ENCODE measurements at places on chromosomes 16 and 17.

- no peak for DNase-seq
These were observed 674.3 kb downstream of the WWOX start for GRCh38 chr16:78773706-78774105.

- peak; percentile 96 for DNase-seq
These were observed 17.6 kb downstream of the ABCC1 start for GRCh38 chr16:15966836-15967546.

DNA sequence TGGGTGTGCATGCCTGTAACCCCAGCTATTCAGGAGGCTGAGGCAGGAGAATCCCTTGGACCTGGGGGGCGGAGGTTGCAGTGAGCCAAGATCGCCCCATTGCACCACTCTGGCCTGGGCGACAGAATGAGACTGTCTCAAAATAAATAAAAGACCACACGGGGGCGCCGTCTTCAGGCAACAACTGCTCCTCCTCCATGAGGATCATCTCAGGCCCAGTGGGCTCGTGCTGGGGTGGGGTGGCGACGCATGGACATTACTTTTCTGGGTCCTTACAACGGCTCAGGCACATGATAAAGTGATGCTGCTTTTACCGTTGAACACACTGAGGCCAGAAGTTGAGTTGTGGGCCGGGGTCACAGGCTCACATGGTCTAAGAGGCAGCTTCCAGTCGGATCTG, 56.2 kb downstream of the PRMT7 start:
- peak; percentile 39 for DNase-seq

DNA sequence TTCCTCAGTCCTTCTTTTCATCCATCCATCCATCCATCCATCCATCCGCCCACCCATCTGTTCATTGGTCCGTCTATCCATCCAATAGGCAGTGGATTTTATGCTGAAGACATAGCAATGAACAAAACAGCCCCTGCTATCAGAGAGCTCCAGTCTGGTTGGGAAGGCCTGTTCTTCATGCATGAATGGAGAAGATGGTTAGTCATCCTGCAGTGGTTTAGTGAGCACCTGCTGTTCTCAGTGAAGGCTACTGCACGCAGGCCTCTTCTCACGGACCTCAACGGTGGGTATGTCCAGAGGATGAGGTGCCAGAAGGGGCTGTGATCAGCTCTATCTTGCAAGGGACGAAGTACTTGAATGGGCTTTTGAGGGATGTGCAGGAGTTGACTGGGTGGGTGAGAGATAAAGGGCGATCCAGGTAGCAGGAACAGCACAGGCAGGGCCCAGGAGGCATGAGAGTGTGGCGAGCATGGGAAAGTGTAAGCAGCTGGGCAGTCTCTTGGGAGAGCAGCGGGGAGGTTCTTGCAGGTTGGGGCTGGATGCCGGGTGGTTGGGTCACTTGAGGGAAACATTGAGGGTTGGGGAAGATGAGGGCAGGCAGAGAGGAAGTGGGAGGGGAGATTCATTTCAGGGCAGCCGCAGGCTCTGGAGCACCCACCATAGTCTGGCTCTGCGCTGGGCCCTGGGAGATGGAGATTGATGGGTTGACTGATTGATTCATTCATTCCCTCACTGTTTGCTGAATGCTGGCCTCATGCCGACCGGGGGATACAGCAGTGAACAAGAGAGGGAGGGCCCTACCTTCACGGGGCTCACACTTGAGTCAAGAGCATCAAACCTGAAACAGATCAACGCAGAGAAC, 115.0 kb upstream of the CIBAR2 start:
- no peak for DNase-seq

DNA sequence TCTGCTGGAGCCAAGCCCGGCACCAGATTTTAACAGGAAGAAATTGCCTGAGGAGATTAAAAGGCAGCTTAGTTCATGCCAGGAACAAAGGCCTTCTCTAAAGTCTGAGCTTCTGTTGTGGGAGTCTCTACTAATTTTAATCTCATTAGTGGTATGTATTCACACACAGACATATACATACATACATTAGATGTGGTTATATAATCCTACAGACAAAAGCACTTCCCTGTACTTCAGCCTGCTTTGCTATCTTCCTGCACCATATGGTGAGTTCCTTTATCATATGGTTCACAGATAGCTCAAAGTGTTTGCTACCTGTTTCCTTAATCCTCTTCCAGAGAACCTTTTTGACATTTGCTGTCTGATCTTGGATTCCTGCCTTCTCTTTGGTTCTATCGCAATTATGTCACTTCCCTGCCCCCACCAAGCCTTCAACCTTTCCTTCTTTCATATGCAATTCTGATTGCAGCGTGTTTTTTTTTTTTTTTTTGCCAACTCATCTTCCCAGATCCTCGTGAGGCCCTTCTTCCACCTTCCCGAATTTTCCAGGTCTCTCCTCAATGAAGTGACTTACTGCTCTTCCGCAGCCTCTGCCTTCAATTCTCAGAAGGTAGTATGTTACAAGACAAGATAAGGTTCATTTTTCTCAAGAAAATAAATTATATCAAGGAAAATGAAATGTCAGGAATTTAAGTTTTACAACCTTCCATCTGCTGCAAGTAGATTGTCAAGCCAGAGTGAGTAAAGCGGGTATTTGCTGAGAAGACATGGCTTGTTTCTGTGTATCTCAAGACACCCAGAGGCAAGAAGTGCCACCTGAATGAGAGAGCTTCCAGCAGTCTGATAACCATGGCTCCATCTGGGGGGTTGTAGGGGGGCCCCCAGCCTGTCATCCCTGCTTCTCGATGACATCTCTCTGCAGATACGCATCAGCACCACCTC, 120.2 kb upstream of the CACNG3 start:
- no peak for DNase-seq

DNA sequence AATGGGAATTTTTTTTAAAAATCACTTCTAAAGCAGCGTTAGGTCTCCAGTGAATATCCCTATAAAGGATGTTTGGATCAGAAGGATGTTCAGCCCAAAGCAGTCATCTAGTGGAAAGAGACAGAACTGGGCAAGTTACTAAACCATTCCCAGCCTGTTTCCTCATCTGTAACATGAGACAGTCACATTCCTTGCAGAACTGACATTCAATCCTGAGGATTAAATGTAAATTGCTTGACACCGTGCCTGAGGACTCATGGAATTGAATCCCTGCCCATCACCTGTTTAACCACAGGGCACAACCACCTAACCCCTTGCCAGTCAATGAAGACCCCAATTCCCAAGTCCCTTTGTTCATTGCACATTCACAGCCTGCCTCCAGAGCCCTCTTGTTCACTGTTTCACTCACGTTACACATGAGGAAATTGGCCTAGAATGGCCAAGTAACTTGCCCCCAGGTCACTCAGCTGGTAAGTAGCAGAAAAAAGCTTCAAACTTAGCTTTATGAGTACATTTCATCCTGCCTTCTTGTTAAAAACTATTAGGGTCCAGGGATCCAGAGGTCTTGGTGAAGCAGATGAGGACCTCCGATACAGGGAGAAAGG, 1.4 kb downstream of the CMTM2 start:
- peak; percentile 82 for DNase-seq

GRCh38 chr17:8014558-8014850, 12.1 kb downstream of the GUCY2D start:
- DNase-seq = no peak

DNA sequence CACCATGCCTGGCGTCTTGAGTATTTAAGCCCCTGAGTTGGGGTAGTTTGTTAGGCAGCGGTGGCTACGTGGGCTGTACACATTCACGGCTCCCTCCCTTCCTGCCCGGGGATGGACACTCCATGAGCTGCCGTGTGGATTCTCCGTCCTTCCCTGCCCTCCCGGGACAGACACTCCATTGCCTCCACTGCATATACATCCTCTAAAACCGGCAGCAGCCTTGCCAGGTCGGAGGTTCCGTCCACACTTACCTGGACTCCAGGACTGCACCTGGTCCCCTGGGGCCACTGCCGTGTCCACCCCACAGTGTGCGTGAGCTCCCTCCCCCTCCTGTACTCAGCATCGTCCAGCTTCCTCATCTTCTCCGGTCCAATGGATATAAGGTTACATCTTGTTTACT, 3.5 kb upstream of the SPATA2L start:
- no peak for DNase-seq

DNA sequence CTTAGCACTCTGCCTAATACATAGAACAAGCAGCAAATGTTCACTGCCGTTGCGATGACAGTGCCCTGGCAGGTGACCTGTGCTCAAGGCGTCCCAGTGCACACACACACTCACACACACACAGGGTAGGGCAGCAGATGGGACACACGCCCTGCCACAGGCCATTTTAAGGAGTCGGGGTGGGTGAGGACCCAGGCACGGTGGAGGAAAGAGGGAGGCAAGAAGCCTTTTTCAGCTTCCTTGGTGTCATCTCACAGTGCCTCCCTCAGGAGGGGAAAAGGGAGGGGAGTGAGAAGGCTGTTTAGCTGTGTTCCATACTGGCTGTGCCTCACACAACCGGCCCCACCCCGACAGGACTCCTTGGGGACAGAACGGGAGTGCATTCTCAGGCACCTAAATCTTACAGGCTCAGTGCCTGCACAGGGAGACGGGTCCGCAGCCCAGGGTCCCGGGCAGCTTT, 1.5 kb downstream of the PITPNM3 start:
- DNase-seq = no peak

DNA sequence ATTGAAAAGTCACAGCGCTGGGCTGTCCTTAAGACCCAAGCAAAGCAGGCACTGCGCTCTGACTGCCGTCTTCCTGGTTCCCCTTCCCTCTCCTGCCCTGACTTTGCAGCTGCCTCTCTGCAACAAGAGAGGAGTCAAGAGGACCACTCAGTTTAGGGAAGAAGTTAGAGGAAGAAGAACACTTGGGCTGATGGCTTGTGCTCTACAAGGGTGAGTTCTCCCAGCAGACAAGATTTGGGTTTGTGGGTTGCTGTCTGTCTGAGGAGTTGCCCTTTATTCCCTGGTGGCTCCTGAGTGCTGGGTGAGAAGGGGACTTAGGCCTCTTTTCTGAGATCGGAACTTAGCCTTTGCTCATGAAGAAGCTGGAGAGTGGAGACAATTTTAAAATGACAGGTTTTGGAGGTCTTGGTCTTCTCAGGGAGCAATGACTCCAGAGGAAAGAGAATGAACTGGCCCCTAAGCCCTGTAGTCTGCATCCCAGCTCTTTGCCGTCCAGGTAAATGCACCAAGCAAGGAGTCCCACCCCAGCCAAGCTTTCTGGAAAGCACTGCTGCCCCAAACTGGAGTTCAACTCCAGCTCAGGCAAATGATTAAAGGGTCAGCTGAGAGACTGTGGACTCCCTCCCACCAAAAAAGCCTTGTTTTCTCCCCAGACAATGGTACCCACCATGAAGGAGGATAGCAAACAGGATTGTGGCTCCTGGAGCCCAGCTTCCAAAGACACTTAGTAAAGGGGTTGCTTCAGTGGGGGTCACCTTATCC, 2.7 kb upstream of the HOXB9 start:
- no peak for DNase-seq

DNA sequence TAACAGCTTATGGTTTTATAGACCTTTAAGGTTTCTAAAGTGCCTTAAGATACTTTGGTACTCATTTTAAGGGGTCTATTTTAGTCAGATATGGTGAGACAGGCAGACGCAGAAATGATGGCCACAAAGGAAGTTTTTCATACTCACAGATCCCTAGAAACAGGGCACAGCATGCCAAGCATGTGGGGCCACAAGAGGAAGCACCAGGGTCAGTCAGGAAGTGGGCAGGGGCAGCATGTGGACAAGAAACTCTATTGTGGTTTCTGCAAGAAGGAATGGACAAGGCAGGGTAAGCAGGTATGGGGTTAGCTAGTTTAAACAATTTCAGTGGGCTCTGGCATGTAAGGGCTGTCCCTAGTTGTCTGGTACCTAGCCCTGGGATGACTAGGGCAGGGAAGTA, 8.5 kb downstream of the EFCAB3 start:
- no peak for DNase-seq

GRCh38 chr17:78993981-78994671, 14.4 kb upstream of the LGALS3BP start:
- DNase-seq = no peak

DNA sequence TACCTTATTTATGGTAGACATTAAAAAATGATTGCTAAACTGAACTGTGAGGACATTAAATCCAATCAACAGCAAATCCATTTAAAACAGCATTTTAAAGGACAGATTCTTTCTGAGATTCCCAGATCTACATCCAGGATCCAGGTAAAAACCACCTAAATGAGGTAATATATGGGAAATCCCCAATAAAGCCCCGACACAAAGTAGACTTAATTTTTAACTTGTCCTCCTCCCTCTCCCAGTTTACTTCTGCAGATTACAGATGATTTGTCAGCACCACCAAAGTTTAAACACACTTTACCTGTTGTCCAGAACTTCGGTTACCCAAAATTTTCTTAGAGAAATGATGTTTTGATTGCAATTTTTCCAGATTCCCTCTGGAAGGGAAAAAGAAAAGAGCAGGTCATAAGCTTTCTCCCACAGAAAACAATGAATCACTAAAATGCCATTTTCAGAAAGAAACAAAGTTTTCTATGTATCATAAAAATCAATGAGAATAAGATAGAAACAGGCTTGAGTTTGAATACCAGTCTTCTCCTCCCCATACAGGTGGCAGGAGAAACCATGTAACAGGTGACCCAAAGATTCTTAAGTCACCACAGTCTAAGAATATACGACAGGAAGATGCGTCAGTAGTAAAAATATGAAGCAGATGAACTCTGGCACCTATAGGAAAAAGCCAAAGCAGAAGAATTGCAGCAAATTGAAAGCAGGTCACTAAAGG, 22.8 kb downstream of the GJC1 start:
- DNase-seq = no peak

GRCh38 chr16:89297156-89297874, 79.8 kb downstream of the ZNF778 start:
- DNase-seq = no peak

DNA sequence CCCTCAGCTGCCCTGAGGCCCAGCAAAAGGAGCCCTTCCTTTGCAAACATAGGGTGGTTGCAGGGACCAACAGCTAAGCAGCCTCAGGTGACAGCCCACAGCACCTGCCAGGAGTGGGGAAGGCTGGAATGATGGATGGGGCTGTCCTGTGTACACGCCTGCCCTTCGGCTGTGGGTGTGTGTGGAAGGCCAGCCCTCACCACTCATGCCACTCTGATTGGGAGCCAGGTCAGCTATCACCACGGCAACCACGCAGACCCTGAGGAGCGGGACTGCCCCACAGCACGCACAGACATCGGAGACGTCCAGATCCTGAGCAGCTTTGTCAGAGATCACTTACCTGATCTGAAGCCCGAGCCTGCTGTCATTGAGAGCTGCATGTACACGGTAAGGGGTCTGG, 11.9 kb downstream of the PIPOX start:
- DNase-seq = no peak

DNA sequence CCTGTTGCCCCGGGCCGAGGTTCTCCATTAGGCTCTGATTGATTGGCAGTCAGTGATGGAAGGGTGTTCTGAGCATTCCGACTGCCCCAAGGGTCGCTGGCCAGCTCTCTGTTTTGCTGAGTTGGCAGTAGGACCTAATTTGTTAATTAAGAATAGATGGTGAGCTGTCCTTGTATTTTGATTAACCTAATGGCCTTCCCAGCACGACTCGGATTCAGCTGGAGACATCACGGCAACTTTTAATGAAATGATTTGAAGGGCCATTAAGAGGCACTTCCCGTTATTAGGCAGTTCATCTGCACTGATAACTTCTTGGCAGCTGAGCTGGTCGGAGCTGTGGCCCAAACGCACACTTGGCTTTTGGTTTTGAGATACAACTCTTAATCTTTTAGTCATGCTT, 74.2 kb downstream of the HAPSTR1 start:
- no peak for DNase-seq

GRCh38 chr16:83532634-83533033, 275.1 kb upstream of the HSBP1 start:
- no peak for DNase-seq
